ENCODE measurements at places on chromosomes 12 and 14.

GRCh38 chr12:104569346-104570173 lies 112.8 kb downstream of the CHST11 start:
- DNase-seq: peak; percentile 6

DNA sequence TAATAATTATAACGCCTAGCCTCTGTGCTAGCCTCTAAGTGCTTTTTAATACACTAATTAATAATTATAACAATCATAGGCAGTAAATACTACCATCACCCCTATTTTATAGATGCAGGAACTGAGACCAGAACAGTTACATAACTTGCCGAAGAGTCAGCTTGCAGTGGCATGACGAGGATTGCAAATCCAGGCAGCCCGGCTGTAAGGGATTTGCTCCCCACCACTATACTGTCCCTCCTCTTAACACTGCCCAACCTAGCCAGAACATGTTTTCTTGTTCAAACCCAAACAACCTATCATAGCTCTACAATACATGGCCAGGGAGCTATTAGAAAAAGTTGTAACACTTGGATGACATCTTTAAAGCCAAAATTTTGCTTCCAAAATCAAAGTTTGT lies 33.9 kb upstream of the VASH1 start:
- DNase-seq: no peak

DNA sequence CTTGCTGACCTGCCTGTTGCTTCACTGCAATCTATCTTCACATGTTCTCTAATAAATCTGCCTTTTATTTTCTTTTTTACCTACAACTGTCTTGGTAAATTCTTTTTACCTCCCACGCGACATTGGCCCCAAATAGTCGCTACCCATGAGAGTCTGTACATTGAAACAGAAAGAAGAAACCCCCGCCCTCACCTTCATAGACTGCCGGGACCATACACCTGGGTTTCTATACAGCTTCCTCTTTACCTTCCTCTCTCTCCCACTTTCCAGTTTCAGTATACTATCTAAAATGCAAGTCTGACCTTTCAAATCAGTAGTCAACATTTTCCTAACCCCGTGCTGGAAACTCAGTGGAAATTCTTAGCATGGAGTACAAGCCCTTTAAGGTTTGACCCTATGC lies 4.8 kb downstream of the SLC8A3 start:
- no peak for DNase-seq

GRCh38 chr12:15270591-15270990 lies 49.4 kb upstream of the RERG start:
- DNase-seq: no peak

DNA sequence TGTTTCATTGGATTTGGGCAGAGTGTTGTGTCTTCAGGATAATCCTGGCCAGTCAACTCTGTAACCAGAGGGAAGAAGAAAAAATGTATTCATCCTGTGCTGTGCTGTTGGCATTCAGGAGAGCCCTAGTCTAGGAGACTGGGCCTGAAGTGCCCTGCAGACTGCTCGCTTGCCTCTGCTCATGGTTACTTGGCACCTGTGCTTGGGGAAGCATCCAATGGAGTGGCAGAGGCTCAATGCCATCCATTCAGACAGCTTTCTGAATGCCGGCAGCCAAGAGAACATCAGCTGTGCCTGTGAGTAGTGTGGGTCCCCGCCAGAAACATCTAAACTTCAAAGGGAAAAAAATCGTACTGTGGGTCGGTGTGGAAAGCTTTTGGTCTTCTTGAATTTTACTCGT lies 124.2 kb downstream of the SRGAP1 start:
- DNase-seq: no peak

- no peak for DNase-seq
Measured at GRCh38 chr12:107668320-107669098, 17.1 kb upstream of the PWP1 start.

DNA sequence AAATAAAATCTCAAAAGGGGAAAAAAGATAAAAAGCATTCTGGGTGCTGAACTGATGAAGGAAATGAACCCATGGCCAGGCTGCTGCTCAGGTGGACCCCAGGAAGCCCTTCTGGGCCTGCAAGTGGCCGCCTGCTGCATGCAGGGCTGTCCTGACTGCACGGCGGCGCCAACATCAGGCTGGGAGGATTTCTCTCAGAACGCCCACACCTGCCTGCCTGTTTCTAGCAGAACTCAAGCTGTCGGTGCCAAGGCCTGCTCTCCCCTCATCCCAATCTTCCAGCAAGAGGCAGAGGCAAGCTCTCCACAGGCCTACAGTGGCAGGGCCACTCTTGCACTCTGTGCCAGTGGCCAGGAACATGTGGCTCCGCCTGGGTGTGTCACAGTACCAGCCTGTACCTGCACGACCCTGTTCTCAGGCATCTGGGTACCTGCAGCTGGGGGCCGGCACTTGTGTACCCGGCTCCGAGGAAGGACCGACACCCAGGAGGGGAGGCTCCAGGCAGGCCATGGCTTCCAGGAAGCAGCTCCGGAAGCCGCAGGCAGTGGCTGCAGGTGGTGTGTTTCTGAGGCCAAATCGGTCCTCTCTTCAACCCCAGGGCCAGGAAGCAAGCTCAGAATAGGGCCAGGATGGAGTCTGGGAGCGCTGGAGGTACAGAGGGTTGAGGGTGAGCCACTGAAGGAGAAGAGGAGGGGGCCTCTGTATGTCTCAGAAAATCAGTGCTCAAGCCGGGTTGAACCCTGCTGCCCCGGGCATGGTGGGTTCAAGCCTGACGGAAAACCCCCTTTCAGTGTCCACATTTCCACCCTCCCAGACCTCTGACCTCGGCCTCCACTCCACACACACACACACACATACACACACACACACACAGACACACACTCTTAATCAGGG lies 2.5 kb upstream of the INF2 start:
- no peak for DNase-seq

DNA sequence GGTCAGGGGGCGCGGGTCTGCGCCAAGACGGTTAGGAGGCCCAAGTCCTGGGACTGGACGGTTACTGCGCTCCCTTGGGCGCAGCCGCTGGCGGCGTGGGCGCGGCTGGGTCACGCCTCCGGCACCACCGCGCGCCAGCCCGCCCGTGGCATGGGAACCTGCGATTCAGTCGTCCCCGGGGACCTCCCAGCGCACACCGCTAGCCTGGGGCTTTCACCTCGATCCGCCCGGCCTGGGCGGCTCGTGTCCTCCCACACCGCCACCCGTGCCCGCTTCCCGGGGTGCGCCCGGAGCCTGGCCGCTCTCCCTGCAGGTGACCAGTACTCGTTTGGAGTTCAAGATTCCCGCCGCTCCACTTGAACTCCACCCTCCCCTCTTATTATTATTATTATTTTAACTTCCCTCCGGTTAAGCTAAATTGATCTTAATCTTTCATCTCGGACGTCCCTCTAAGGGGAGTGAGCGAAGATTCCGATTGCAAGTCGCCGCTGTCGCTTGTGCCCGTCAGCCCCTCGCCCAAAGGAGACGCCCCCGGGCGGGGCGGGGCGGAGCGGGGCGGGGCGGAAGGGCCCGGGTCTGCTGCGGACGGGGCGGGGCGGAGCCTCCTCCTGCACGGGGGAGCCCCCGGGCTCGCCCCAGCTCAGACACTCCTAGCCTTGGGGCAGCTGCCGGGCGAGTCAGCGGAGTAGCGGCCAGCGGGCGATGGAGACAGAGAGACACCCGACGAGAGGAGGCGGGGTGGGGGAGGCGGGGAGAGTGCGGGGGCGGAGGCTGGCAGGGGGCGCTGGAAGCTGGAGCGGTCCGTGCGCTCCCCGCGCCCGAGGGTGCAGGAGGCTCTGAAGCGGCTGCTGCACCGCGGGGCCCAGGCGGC lies at the start of gene KCNMB4:
Gene KCNMB4, plus strand, starts transcription at position 643 of the 871 bp plus-strand sequence. CDS start 445 bp downstream, outside the sequence.
- DNase-seq: peak; percentile 43

- DNase-seq: no peak
Measured at GRCh38 chr12:121190523-121191031, 19.4 kb upstream of the P2RX4 start.

- no peak for DNase-seq
Measured at GRCh38 chr12:91854725-91855124, 290.9 kb downstream of the BTG1 start.

DNA sequence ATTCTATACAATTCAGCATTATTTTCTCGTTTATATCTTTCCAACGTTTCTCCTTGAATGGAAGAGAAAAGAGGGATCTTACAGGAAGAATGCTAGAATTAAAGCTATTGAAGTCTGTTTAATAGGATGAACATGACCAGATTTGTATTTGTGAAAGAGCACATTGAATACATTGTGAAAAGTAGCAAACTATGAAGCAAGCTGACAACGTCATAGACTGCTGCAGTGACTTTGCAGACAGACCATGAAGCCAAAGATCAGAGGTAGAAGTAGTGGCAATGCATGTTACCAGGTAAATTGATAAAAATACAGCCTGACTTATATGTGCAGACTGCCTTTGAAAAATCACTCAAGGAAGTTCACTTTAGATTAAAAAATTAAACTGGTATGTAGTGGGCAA lies 146.1 kb downstream of the RASSF9 start:
- no peak for DNase-seq

DNA sequence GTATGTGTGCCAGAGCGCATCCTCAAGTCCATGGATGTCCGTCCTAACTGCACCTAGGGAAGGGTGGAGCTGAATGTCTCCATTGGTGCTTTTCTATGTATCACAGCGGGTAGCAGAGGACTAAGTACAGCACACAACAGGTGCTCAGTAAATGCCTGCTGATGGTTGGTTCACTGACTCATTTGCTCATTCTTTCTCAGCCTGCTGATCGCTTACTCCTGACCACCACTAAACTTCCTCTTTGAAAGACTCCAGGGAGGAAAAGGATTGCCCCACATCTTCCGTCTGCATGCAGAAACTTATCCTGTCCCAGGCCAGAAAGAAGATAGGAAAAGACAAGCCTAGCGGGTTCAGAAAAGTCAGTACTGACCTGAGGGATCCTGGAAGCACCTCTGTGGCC lies 66.3 kb downstream of the B4GALNT3 start:
- DNase-seq: no peak

- DNase-seq: no peak
Measured at GRCh38 chr12:115013236-115013981, 329.4 kb upstream of the TBX3 start.

DNA sequence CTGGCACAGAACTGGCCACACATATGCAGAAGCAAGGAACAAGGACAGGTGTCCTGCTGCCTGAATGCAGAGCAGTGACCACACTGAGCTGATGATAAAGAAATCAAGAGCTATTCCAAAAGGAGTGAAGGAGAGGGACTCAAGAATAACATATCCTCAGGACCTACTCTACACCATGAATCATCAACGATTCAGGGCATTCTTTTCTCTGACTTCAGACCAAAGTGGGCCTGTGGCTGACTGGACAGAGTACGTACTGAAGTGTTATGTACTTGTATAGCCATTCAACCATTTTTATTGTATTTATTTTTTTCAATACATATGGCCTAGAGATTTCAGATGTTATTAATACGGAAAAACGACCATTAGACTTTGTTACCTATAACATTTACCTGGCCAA lies 177.5 kb upstream of the TMTC1 start:
- no peak for DNase-seq

GRCh38 chr12:38149395-38150073 lies 167.0 kb upstream of the ALG10B start:
- no peak for DNase-seq

- no peak for DNase-seq
Measured at GRCh38 chr12:48334808-48335207, 15.9 kb downstream of the ZNF641 start.

DNA sequence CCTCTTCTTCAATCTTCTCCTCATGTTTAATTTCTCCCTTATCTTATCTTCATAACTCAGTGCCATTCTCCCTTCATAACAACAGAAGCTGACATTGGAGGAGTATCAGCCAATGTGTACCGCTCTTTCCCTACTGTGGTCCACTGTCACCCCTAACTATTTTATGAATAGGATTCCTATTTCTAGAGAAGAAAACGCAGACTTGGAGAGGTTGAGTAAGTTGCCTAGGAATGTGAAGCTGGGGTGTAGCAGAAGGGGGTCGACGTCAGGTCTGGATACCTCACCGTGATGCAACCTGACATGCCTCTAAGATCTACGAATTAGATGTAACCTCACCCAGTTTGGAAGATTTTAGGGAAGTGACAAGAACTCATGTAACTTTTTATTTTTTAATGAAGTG lies 17.1 kb downstream of the LMO3 start:
- DNase-seq: no peak

- DNase-seq: peak; percentile 17
Measured at GRCh38 chr12:110245369-110245772, 35.7 kb upstream of the ATP2A2 start.

DNA sequence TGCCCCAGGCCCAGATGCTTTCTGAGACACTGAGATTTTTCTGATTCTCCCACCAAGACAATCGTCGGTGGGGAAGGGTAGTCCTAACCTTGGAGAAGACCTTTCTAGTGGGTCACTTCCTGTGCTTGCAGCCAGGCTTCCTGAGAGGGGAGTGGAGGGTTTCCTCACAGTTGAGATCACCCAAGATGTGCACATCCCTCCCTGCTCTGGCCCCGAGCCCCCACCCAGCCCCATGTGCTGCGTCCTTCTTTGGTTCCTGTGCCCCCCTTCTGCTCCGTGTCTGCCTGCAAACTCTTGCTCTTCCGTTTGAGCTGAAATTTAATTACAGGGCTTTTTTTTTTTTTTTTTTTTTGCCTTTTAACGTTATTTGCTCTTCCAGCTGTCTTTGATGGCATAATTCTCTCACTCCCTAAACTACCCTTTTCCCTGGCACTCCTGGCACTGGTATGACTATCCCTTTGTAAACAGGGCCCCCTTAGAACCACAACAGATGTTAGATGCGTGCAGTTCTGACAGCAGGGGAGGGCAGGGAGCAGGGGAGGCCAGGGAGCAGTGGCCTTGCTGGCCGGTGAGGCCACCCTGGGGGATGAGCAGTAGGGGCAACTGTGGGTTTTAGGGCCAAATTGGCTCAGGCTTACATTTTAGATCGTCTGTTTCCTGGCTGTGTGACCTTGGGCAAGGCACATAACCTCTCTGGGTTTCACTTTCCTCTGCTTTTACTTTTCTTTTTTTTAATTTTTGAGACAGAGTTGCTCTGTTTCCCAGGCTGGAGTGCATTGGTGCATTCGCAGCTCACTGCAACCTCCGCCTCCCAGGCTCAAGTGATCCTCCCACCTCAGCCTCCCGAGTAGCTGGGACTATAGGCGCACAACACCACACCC lies 144.5 kb downstream of the PHETA1 start:
- DNase-seq: no peak

DNA sequence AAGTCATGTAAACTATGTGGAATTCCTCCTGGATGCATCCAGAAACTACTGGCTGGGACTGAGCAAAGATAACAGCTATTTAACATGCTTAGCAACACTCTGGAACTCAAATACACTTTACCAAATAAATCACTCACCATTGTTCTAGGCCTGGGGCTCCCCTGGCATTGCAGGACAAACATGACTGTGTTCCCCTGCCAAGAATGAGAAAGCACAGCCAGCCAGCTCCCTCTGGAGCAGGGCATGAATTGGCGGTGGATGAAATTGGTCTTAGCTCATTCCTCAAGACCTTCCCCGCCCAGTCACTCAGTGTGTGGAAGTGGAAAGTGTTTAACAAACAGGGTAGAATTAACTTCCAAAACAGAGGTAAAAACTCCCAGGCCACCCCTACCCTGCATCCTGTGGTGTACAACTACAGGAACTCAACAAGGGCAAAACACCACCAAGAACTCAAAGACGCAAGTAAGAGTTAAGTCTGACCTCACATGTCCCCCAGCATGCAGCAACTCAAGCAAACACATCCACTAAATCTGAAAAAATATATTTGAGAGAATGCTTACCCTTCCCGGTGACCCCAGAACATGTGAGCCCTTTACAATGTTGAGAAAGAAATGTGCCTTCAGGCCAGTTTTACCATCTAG lies 58.4 kb upstream of the BDKRB2 start:
- no peak for DNase-seq

Data from stimulated activated CD8-positive, alpha-beta memory T cell treated with anti-CD3 and anti-CD28 coated beads, Interleukin-7, amount 100 ng/mL, for 1 hour (primary cell).